NCI-H1694 treated with DMSO at 0.1 percent for 48 hours (cell line): ENCODE measurements at places on chromosomes 12 and 14.

GRCh38 chr12:85057370-85057963 is 21.3 kb downstream of the LRRIQ1 start:
- peak; percentile 12 for DNase-seq

- DNase-seq, result no peak
Measured at GRCh38 chr12:24075650-24076049, 126.2 kb upstream of the SOX5 start.

DNA sequence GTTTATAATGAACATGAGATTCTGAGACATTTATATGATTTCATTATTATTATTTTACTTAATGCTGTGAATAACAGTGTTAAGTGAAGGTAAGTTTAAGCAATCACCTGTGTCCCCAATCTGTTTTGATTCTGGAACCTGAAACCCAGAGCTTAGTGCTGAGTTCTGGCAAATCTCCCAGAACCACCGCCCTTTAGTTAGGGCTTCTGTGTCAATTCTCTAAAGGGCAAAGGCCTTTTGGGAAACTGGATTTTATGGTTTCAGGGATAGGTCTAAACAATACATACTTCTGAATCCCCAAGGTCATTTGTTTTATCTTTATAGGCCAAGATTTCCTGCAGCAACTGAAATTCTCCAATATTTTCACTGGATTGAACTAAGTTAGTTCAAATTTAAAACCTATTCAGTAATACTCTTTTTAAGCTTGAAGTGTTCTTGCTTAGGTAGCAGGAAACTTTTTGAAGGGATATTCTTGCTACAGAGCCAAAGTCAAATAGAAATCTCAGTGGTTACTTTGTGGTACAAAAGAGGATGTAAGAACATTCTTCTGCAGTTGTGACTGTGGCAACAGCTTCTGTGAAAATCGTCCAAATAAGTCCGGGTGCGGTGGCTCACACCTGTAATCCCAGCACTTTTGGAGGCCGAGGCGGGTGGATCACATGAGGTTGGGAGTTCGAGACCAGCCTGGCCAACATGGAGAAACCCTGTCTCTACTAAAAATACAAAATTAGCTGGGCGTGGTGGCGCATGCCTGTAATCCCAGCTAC is 10.0 kb upstream of the PKP2 start:
- no peak for DNase-seq

- no peak for DNase-seq
Measured at GRCh38 chr12:54428050-54429013, 9.3 kb upstream of the ITGA5 start.

GRCh38 chr14:100612986-100613385 is 25.8 kb upstream of the BEGAIN start:
- DNase-seq, result no peak

DNA sequence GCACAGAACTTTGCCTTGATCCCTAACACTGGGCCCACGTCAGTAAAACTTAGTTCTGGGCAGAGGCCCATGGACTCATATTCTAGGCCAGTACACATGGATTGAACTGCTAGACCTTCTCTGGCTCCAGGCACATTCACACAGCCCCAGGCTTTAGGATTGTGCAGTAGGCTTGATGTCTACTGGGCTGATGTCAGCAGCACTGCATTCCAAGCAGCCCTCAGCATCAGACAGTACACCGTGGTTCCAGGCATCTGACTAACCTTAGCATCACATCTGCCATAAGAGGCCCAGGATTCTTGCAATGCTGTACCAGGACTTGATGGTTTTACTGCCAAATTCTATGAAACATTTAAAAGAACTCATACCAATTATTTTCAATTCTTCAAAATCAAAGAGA is 301.9 kb downstream of the CCER1 start:
- DNase-seq, result no peak

- DNase-seq, result no peak
Measured at GRCh38 chr14:85934123-85934885, 404.4 kb downstream of the FLRT2 start.

- DNase-seq, result no peak
Measured at GRCh38 chr12:123388951-123389559, 5.1 kb downstream of the KMT5A start.

GRCh38 chr14:101288436-101289229 is 272.7 kb upstream of the DIO3 start:
- DNase-seq, result no peak

GRCh38 chr12:14554281-14555007 is 13.2 kb downstream of the PLBD1 start:
- peak; percentile 79 for DNase-seq

GRCh38 chr14:80798878-80799277 is 142.7 kb downstream of the CEP128 start:
- no peak for DNase-seq

GRCh38 chr12:12721814-12722434 is 4.8 kb downstream of the CDKN1B start:
- peak; percentile 78 for DNase-seq

GRCh38 chr12:71688961-71689570 is 3.2 kb downstream of the TMEM19 start:
- DNase-seq, result no peak

DNA sequence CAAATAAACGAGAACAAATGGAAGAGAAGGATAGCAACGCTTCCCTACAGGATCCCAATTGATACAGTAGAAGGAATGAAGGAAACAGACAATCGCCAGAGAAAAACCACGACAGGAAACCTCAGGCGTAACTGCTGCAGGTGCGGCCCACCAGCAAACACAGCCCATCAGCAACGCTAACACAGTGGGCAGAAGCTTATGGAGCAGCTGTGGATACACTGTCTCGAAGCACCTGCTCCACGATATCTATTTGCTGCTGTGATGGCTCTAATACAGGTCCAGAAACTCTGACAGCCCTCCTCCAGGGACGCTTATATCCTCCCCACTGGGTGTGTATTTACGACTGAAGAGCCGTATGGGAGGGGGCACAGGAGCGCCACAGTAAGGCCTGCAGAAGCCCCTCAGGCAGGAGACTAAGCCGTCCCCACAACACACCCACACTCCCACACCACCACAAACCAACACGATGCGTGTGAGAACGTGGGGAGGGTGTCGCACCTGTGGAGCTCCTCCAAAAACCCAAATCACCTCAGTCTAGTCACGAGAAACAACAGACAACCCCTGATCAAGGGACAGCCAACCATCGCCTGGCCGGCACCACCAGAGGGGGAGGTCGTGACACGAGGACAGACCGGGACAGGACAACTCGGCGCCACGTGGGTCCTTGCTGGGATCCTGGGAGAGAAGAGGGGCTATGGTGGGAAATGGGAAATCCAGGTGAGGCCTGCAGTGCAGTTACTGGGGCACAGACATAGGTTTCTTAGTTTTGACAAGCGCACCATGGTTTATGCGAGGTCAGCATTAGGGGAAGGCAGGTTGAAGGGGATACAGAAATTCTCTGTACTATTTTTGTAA is 24.0 kb downstream of the POLE start:
- no peak for DNase-seq

DNA sequence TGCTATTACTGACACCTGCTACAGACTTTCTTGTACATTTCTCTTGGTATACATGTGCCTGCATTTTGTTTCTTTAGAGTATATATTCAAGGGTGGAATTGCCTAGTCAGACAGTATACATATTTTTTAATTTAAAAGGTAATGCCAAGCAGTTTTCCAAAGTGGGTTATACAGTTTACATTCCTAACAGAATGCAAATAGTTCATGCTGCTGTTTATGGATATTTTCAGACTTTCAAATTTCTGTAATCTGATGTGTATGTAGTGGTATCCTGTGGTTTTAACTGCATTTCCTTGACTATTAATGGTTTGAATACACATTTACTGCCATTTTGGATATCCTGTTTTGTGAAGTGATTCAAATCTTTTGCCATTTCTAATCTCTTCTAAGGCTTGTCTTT is 55.5 kb upstream of the VCPKMT start:
- no peak for DNase-seq

- no peak for DNase-seq
Measured at GRCh38 chr12:43112101-43112920, 439.7 kb downstream of the ADAMTS20 start.

DNA sequence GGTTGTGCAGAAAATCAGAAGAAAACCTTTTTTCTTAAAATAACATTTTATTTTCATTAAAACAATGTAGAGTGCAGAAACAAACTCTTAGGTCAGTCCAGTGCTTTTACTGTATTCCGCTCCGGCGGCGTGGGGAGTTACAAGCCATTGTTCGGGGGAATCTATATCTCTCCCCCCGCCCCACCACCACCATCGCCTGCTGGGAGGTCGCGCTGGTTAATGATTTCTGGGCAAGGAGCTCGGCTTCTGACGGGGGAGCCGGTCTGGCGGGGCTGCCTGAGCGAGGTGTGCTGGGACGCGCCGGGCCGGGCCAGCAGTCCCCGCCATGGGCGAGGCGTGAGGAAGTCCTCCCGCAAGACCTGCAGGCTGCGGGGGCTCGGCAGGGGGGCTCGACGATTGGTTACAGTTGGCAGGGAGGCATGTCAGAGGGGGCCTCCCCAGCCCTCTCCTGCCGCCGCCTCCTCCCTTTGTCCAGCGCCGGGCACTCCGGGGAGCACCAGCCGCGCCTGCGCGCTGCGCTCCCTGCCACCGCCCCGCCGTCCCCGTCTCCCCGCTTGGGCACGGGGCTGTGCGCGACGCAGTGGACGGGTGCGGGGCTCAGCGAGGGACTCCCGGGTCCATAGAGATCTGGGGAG is 1.0 kb upstream of the DUSP6 start:
- no peak for DNase-seq

GRCh38 chr12:123021688-123022604 is 41.5 kb downstream of the ARL6IP4 start:
- no peak for DNase-seq

- no peak for DNase-seq
Measured at GRCh38 chr12:130966443-130967030, 12.8 kb downstream of the ADGRD1 start.

GRCh38 chr12:112182499-112182898 is 57.1 kb downstream of the TRAFD1 start:
- no peak for DNase-seq
